ENCODE measurements at places on chromosomes 2 and 18.

DNA sequence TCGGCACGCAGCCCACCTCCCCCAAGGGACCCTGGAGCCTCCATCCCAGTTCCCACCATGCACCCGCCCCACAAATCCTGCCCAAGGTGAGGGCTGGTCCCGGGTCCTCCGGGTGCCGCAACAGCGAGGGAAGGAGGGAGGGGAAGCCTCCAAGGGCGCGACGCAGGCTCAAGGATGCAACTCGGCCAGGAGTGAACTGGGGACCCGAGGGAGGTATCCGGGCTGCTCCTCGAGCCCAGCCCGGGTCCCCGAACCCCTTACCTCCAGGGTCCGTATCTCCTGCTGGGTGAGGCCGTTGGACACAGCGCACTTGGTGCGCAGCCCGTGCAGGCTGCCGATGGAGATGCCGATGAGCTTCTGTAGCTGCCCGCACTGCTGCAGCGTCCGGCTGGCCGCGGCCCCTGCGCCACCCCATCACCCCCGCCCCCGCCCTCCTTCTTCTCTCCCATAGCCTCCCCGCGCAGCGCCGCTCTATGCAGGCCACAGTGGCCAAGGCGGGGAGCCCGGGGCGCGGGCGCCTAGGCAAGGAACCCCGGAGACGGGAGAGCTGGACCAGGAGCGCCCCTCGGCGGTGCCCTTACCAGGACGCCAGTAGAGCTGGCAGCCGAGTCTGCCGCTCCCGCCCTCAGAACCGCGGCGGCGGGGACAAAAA is 124.1 kb downstream of the ANKRD30BL start:
- no peak for DNase-seq

DNA sequence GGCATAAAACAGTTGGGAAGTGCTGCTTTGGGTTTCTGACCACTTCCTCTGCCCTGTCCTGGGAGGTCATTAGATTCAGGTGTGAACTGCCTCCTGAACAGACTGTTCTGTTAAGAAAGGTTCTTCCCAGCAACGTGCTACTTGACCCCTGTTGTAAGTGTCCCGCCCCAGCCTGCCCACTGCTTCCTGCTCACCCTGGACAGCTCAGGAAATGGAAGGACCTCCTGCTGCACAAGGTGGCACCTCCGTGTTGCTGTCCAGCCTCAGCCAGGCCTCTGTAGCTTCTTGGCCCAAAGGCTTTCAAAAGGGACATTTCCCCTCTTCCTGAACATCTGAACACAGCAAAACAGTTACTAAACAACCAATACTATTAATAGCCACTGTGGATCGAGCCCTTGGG is 5.3 kb downstream of the TOGARAM2 start:
- no peak for DNase-seq

DNA sequence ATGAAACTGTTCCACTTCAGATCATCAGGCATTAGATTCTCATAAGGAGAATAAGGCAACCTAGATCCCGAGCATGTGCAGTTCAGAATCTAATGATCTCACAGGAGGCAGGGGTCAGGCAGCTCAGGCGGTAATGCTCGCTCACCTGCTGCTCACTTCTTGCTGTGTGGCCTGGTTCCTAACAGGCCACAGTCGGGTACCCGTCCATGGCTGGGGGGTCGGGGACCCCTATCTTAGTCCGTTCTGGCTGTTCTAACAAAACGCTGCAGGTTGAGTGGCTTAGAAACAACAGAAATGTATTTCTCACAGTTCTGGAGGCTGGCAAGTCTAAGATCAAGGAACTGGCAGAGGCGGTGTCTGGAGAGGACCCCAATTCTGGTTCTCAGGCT is 79.2 kb downstream of the ASB1 start:
- DNase-seq, result no peak

DNA sequence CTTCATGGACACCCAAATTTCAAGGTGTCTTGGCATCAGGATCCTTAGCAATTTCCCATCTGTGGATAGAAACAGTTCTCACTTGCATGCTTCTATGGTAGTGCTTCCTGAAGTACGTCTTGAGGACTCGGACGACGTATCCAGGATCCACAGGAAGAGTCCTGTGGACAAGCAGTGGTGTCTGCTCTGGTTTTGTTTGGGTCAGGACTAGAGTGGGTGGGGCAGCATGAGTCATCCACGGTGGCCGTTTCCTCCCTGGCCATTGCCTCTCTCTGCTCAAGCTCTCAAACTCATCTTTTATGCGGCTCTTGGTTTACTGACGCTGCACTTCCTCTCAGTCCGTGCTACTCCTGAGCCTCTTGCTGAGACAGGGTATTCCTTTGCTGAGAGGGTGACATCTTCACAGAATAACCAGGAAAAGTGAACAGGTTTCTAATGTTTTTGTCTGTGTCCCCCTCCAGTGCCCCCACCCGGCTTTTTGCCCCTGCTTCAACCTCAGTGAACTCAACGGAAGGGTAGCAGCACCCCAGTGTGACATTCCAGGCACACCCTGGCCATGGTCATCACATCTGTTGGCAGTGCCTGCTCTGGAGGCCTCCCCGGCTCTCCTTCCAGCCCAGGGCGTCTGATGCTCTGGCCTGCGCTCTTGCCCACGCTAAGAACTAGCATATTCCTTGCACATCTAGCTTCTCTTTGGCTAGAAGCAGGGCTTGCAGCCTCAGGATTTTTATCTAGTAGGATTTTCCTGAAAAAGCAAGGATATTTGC is 62.2 kb downstream of the ARMC9 start:
- no peak for DNase-seq

DNA sequence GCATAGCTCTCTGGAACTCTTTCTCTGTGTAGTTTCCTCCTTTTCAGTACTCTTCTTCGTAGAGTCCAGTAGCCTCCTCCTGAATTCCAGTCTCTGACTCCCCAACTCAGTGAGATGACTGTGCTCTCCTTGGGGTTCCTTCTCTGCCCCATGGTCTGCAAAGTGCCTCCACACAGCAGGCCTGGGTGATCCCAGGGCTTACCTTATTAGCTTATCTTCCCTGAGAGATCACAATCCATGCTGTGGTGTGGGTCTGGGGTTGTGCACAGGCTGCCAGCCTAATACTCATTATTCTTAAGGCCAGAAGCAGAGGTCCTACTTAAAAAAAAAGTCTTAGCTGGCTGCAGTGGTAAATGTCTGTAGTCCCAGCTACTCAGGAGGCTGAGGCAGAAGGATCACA is 4.6 kb upstream of the GPR39 start:
- DNase-seq, result no peak

GRCh38 chr2:223747392-223748042 is 89.9 kb downstream of the AP1S3 start:
- DNase-seq, result no peak

- DNase-seq, result no peak
These were observed 67.7 kb downstream of the ARHGAP28 start for GRCh38 chr18:6797171-6797570.

DNA sequence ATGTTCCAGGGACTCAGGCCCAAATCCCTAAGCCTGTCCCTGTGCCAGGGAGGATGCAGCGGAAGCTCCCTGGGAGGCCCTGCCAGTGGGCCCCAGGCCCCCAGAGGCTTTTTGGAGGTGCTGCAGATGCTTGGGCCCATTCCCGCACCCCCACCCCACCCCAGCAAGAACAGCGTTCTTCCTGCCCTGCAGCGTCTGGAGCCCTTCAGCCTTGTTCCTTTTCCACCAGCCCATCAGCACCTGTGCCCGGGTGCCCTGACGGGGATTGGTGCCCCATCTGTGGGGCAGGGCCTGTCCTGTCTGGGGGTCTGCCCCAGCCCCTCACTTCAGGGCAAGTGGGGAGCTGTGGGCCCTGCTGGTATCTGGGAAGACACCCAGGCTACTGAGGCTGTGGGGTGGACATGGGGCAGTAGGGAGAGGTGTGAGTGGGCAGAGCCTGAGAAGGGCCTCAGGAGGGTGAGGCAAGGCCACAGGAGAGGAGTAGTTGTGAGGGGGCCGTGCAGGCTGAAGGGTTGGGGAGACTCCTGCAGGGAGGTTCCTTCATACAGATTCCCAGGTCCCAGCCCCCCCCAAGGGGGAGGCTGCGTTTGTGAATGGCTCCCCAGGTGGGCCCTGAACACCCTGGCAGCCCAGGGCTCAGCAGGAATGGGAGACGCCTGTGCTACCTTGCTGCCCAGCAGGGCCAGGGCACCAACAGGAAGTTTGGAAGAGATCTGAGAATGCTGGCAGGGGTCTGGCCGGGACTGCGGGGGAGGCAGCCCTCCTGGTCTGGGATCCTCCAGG is 2.4 kb downstream of the RNPEPL1 start:
- DNase-seq, result no peak

GRCh38 chr2:174059884-174060244 is 94.7 kb upstream of the SP3 start:
- no peak for DNase-seq

- no peak for DNase-seq
These were observed 15.3 kb upstream of the HES6 start for GRCh38 chr2:238255151-238255551.

GRCh38 chr2:181036445-181036844 is 56.0 kb downstream of the UBE2E3 start:
- no peak for DNase-seq

GRCh38 chr2:109411640-109412325 is 202.0 kb downstream of the SEPTIN10 start:
- DNase-seq, result no peak

DNA sequence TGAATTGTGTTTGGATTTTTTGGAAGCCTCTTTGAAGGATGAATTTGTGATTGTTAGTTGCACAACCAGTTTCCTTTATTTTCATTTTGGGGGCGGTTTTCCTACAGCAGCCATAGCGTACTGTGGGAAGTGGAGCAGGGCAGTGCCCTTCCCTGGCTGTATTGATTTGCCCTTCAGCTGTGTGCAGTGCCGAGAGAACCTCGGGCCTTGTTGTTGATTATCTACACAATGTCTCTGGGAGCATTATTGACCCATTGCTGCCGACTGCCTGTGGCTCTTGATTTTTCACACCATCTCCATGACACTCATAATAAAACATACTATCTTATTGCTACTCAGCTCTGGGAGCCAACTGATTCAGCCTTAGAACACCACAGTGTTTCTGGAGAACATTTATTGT is 162.2 kb upstream of the BOD1L2 start:
- DNase-seq, result no peak

DNA sequence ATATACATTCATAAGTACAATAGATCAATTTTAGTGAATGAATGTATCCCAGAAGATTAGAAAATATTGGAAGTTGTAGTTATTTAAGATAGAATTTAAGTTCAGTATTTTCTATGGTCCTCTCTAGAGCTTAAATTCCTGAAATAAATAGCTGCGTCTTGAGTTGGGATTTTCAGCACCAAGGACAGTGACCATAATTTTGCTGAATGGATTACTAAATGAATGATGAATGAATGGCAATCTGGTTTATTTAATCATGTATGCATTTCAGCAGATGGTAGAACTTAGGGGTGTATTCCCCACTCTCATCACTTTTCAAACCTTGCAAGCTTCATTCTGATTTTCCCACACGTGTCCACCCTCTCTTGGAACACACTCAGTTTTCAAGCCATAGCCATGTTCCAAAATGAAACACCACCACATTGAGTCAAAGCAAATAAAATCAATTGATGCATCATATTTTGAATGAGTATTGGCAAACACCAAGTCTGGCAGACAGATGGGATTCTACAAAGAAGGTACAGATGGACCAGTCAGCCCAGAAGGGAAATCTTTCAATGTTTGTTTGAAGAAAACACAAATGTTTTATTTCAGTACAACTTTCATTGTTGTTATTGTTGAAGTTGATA is 362.2 kb upstream of the NXPH2 start:
- DNase-seq, result peak; percentile 60

GRCh38 chr2:174873471-174873870 is 109.2 kb upstream of the CHRNA1 start:
- no peak for DNase-seq

DNA sequence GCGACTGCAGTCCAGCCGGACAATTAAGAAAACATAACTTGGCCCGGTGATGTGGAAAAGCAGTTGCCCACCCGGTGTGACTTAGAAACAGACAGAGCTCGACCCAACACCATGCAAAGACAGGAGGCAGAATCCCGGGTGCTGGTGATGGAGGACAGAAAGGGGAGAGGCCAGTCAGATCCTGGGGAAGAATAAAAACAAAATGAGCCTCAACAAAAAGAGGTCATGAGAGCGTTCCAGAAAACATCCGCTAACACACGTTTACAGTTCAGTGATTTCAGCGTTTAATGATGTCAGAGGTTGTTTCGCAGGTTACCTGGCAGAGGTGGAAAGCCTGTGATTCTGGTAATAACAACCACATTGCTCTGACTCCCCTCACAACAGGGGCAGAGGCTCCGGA is 111.9 kb downstream of the OSR1 start:
- DNase-seq, result no peak

GRCh38 chr2:217365656-217366055 is 505.8 kb upstream of the TNP1 start:
- no peak for DNase-seq

- DNase-seq, result no peak
These were observed 163.3 kb upstream of the SIX3 start for GRCh38 chr2:44778221-44778654.

GRCh38 chr2:161788175-161788574 is 164.0 kb downstream of the SLC4A10 start:
- no peak for DNase-seq

GRCh38 chr18:72542984-72543356 is 1.2 kb downstream of the CBLN2 start:
- no peak for DNase-seq

DNA sequence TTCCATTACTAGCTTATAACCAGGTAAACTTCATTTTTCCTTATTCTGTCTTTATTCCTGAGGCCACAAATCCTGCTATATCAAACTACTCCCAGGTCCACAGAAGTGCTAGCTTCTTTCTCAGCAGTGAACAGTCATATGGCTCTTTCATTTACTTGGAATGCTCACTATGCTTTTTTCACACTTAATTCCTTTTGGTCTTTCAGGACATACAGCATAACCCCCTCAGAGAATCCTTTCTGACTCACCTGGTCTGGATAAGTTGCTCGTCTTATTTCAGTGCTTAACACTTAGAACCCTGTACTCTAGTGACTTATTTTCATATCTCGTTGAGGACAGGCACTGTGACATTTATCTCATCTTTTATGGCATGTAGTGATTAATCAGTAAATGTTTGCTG is 325.0 kb upstream of the UBE2E3 start:
- DNase-seq, result no peak
